ENCODE measurements at places on chromosomes 3 and 15. TPM values are rescaled to one million over a fixed set of nuclear protein-coding genes. Genes with fewer than 3 reads are reported as not detected.

- no peak for DNase-seq
These were observed 3.5 kb upstream of the P2RY14 start for GRCh38 chr3:151281671-151282324.

The TTC21A gene
- total RNA-seq, result 1.6 TPM

GRCh38 chr3:122903171-122903570, 108.3 kb downstream of the SLC49A4 start:
- no peak for DNase-seq

The TUSC7 gene
- total RNA-seq, result not detected

The SUCNR1 gene
- not detected for total RNA-seq

GRCh38 chr3:102570511-102570910, 135.7 kb downstream of the ZPLD1 start:
- no peak for DNase-seq

- no peak for DNase-seq
These were observed 28.7 kb upstream of the COPB2 start for GRCh38 chr3:139418144-139418543.

The LRRC2 gene
- total RNA-seq, result 0.26 TPM

- DNase-seq, result no peak
These were observed 56.9 kb downstream of the ABTB1 start for GRCh38 chr3:127729556-127730056.

GRCh38 chr3:157445857-157446256, 9.2 kb downstream of the PTX3 start:
- no peak for DNase-seq

- DNase-seq, result no peak
These were observed 32.1 kb downstream of the OXSM start for GRCh38 chr3:25821746-25822573.

- DNase-seq, result no peak
These were observed 178.2 kb downstream of the OR4M2 start for GRCh38 chr15:22258398-22259150.

The TPRA1 gene
- 19.2 TPM for total RNA-seq

GRCh38 chr3:37139567-37140052, 34.8 kb downstream of the LRRFIP2 start:
- no peak for DNase-seq

DNA sequence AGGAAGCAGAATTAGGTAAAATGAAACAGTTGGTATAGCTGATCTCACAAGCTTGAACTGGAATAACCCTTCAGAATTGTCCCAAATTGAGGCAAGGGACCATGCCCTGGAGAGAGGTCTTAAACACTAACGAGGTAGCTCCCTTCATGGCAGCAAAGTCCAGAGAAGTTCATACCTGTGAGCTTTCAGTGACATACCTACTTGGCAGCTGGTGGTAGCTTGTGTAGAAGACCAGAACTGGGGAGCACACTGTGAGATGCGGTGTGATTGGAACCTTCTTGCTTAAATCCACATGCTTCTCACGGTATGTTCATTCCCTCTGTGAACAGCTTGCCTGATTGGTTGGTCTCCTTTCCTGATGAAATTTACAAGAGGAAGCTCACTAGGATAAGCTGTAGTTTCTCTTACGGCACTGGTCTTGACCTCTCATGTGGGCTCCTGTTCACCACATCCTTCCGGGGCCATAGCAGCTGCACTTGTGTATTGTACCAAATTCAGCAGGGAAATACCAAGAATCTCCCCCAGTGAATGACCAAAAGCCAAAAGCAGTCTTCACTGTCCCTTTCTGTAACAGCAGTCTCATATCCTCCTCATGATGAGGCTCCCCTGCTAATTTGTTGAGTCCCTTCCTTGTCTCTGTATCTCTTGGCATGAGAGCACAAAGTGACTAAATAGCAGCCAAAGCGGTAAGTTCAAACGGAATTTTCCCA, 483.7 kb upstream of the FRG2C start:
- DNase-seq, result no peak
